Inflammatory macrophage (primary cell): ENCODE measurements at places on chromosomes 1 and 21.
A peak's percentile ranks its signal among the peaks of the same experiment; 100 is the strongest.

- DNase-seq = no peak
Measured at GRCh38 chr1:69569576-69570328, 2.0 kb downstream of the LRRC7 start.

DNA sequence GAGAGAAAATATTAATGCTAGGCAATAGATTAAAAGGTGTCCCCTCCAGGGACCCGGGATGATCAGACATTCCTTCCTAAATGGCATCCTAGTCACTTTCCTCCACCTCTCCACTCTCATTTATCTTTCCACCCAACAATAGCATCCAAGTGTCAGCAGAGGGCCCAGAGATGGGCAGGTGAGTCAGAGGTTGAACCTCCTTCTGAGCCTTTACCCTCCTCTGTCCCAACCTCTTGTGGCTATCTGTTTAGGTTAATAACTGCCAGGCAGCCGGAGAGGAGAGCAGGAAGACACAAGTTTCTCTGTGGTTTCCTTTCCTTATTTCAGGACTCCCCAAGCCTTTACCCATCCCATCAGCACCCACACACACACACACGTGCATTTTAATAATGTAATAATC lies 4.1 kb downstream of the GJA5 start:
- no peak for DNase-seq

GRCh38 chr1:40362699-40363098 lies 10.8 kb upstream of the SMAP2 start:
- no peak for DNase-seq

- DNase-seq = peak; percentile 52
Measured at GRCh38 chr1:206716870-206717673, 32.4 kb downstream of the MAPKAPK2 start.

DNA sequence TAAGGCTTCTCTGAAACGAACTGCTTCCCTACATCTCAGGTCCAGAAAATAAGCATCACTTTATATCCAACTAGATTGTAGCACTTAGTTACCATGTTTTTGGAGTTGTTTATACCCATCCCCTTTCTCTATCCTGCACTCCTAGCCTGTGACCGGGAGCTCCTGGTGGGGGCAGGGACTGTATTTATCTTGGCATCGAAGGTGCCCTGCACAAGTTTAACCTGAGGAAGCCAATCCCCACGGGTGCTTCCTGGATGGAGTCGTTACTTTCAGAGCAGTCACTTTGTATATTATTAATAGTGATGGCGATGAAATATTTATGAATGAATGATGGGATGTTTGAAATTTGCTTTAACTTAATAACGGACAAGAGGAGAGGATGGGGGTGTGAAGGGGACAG lies 73.9 kb downstream of the KLHDC7A start:
- DNase-seq = no peak

GRCh38 chr1:167983797-167984420 lies 47.0 kb upstream of the MPC2 start:
- DNase-seq = peak; percentile 60
